ENCODE measurements at places on chromosomes 6 and 20. TPM values are rescaled to one million over a fixed set of nuclear protein-coding genes. Genes with fewer than 3 reads are reported as not detected.

Gene NKAPL
- not detected for total RNA-seq

Gene MTRF1L
- total RNA-seq, result 8.0 TPM

Gene TFAP2A
- total RNA-seq, result 37.0 TPM

Gene ANKEF1
- total RNA-seq, result 11.1 TPM

Gene NRN1
- total RNA-seq, result not detected

Gene ZBTB9
- 7.9 TPM for total RNA-seq

Gene MAP7
- 27.5 TPM for total RNA-seq

Gene KIAA1755
- total RNA-seq, result 0.30 TPM

Gene CALHM4
- total RNA-seq, result not detected

DNA sequence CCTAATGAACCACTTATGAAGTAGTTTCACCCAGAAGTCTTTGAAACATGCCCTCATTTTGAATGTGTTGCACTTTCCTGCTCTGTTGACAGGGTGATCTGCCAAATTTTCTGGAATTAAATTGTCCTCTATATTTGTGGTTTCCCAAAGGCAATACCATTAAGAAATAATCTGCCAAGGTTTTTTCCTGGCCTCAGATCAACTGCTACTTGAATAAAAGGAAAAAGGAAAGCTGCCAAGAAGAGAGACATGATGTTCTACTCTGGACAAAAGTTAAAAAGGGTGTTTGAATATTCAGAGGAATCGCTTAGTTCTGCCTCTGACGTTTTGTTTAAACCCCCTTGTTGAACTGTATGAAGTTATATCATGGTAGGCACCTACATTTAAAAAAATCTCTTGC, 37.4 kb upstream of the ARMH2 start:
- no peak overlapping the region for H3K27ac ChIP-seq
- H3K4me3 ChIP-seq, result no peak overlapping the region
- DNase-seq, result no peak
- H3K4me1 ChIP-seq, result no peaks in the 10 kb centered on the region
- no peaks in the 10 kb centered on the region for H3K27me3 ChIP-seq
- no peaks in the 10 kb centered on the region for H3K36me3 ChIP-seq

DNA sequence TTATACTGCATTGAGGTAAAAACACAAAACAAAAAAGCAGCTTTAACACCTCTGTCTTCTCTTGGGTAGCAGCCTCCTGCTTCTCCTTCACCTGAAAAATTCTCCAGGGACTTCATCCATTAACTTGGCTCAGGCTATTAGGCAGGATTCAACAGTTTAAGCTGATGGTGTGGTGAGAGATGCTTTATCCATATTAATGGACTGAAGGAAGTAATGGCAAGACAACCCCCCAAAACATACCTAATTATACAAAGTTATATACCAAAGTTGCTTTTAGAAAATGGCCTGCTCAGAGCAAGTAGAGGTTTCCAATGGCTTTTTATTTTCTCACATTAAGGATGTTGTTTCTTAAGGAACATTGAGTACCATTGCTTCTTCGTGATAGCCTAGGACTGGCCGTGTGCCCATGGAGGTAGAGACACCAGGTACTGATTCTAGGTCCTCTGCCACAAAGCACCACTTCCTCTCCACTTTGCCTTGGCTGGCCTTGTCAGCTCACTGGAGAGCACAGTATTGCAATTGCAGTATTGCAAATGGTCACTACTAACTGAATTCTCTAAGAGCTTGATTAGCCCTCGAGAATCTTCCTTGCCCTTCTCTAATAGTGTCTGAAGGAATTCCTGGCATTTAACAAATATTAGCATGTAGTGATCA, 7.3 kb downstream of the EDN1 start:
- H3K4me1 ChIP-seq, result peaks cover 16% of the 10 kb centered on the region
- H3K27me3 ChIP-seq, result no peaks in the 10 kb centered on the region
- H3K27ac ChIP-seq, result no peak overlapping the region
- H3K4me3 ChIP-seq, result no peak overlapping the region
- no peak for DNase-seq

DNA sequence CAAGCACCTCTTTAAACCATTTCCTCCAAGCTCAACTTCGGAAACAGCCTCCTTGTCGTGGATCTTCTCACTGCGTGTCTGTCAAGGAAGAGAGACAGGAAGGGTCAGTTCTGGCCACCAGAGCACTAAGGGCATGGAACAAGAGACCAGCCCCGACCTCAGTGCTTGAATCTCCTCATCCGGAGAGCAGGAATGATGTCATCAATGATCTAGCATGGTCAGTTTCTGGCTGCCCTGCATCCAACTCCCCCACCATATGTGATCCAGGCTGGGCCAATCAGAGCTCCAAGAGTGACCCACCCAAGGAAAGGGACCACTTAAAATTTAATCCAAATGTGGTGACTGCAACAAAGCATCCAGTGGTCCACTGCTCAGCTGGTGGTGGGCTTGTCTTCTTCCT, 23.3 kb upstream of the DSN1 start:
- H3K27ac ChIP-seq, result no peak overlapping the region
- no peaks in the 10 kb centered on the region for H3K4me1 ChIP-seq
- no peaks in the 10 kb centered on the region for H3K36me3 ChIP-seq
- DNase-seq, result no peak

- H3K36me3 ChIP-seq, result no peaks in the 10 kb centered on the region
- H3K4me1 ChIP-seq, result no peaks in the 10 kb centered on the region
- no peak overlapping the region for H3K4me3 ChIP-seq
- no peak overlapping the region for H3K27ac ChIP-seq
These were observed 90.5 kb upstream of the HEY2 start for GRCh38 chr6:125658759-125659431.

- H3K4me3 ChIP-seq, result no peak overlapping the region
- peaks cover 73% of the 10 kb centered on the region for H3K4me1 ChIP-seq
- H3K36me3 ChIP-seq, result peaks cover 64% of the 10 kb centered on the region
- DNase-seq, result peak; percentile 5
- H3K27ac ChIP-seq, result peak overlapping the region; percentile 92
- H3K27me3 ChIP-seq, result no peaks in the 10 kb centered on the region
These were observed 31.2 kb downstream of the TGM2 start for GRCh38 chr20:38133680-38134426.

GRCh38 chr6:142236691-142237090, 65.1 kb upstream of the ADGRG6 start:
- H3K4me3 ChIP-seq, result no peak overlapping the region
- DNase-seq, result no peak
- H3K27me3 ChIP-seq, result no peaks in the 10 kb centered on the region
- no peak overlapping the region for H3K27ac ChIP-seq
- no peaks in the 10 kb centered on the region for H3K36me3 ChIP-seq

- H3K27me3 ChIP-seq, result no peaks in the 10 kb centered on the region
- no peak overlapping the region for H3K4me3 ChIP-seq
- no peaks in the 10 kb centered on the region for H3K4me1 ChIP-seq
These were observed 98.1 kb downstream of the RALGAPA2 start for GRCh38 chr20:20614391-20614790.

DNA sequence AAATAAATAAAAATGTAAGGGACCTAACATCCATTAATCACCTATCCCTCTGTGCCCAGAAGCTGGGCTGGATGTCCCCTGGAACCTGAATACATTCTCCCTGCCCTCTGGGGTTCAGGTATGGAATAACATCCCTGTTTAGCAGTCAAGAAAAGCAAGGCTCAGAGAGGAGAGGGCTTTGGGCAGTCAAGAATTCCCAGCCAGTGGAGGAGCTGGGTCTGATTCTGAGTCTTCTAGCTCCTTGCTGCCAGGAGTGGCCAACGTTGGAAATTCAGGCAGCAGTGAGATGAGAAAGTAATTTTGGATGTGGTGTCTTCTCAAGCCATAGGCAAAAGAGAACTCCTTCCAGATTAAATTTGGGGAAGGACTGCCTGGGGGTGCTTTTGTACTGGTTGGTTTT, 42.6 kb upstream of the ZNFX1 start:
- H3K27ac ChIP-seq, result no peak overlapping the region
- H3K36me3 ChIP-seq, result no peaks in the 10 kb centered on the region
- H3K27me3 ChIP-seq, result peaks cover 5% of the 10 kb centered on the region
- no peak overlapping the region for H3K4me3 ChIP-seq
- no peaks in the 10 kb centered on the region for H3K4me1 ChIP-seq

GRCh38 chr6:11362564-11362963, 130.1 kb upstream of the NEDD9 start:
- peaks cover 15% of the 10 kb centered on the region for H3K4me1 ChIP-seq
- DNase-seq, result no peak
- no peaks in the 10 kb centered on the region for H3K36me3 ChIP-seq
- H3K4me3 ChIP-seq, result no peak overlapping the region

DNA sequence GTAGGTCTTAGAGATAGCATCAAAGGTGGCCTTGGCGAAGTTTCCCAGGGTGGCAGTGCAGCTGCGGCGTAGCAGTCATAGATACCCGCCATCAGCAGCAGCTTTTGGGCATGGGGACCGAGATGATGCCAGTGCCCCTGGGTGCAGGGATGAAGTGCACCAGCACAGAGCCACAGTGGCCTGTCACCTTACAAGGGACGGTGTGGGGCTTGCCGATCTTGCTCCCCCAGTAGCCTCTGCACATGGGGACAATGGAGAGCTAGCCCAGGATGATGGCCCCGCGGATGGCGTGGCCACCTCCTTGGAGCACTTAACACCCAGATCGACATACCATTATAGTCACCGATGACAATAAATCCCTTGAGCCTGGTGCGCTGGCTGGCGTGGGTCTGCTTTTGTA, 195.5 kb downstream of the ZMYND8 start:
- H3K4me1 ChIP-seq, result no peaks in the 10 kb centered on the region
- no peaks in the 10 kb centered on the region for H3K36me3 ChIP-seq
- H3K4me3 ChIP-seq, result no peak overlapping the region

DNA sequence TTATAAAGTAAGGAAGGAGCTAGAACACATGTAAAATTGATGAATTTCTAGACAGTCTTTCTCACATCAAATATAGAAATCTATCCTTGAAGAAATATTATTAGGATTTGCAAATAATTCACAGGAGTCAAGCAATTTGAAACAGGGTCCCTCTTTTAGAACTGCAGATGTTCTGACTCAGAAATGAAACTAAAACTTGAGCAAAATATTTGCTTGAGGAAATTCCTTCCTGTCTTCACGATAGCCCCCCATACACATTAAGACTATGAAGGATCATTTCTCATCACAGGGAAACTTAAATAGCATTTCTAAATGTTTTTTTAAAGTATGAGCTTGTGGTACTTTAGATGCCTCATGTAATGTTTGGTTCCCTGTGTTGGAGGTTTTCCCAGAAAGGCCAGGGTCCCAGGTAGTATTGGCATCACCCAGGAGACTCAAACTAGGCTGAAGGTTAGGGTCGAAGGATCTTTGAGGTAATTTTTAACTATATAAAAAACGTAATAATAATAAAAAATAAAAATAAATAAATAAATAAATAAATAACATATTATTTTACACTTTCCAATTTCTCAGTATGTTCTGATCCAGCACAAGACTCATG, 144.0 kb upstream of the TBX18 start:
- no peaks in the 10 kb centered on the region for H3K27me3 ChIP-seq
- H3K4me1 ChIP-seq, result no peaks in the 10 kb centered on the region
- no peak overlapping the region for H3K27ac ChIP-seq
- no peak for DNase-seq

DNA sequence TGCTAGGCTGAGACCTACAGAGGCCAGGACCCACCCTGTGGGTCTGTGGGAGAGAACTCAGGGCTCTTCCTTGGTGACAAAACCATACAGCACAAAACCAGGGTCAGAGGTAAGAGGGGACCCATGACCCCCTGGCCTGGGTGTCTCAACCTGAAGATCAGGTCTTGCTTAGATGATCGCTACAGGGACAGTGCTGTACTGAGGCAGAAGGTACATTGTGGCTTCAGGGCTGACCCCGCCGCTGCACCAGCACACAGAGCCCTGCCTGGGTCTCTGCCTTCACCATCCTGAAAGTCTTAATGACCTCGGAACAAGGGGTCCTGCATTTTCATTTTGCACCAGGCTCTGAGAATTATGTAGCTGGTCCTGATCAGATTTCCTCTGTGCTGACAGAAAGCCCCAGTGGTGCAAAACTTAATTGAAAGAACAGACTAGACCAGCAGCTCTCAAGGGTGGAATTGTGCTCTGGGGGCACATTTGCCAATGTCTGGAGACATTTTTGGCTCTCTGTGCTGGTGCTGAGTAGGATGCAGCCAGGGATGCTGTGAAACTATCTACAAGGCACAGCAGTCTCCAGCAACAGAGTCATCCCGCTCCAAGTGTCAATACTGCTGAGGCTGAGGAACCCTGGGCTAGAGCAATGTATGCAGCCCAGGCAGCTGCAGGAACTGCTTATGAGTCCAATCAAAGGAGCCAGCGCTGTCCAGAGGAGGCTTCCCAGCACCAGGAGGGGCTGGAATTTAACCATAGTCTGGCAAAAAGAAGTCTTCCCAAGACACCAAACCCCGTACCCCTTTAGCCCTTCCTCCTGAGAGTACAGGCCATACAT, 254.9 kb downstream of the ERMARD start:
- no peaks in the 10 kb centered on the region for H3K4me1 ChIP-seq
- H3K27ac ChIP-seq, result no peak overlapping the region
- peaks cover 55% of the 10 kb centered on the region for H3K27me3 ChIP-seq
- no peaks in the 10 kb centered on the region for H3K36me3 ChIP-seq

DNA sequence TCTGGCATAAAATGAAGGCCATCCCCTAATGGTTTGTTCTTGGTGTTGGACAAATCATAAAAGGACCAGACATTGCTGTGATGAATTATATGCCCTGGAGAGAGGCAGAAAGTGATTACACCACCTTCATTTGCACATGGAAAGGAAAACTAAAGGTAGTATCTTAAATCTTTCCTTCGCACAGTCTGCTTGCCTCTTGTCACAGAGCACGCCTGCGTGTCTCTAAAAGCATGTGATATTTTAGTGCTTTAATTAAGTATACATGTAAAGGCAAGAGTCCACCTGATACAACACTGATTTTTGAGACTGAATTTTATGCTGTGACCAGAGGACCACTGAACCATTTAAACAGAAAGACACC, 28.8 kb upstream of the PLAGL1 start:
- H3K27ac ChIP-seq, result no peak overlapping the region
- no peak overlapping the region for H3K4me3 ChIP-seq
- DNase-seq, result no peak

DNA sequence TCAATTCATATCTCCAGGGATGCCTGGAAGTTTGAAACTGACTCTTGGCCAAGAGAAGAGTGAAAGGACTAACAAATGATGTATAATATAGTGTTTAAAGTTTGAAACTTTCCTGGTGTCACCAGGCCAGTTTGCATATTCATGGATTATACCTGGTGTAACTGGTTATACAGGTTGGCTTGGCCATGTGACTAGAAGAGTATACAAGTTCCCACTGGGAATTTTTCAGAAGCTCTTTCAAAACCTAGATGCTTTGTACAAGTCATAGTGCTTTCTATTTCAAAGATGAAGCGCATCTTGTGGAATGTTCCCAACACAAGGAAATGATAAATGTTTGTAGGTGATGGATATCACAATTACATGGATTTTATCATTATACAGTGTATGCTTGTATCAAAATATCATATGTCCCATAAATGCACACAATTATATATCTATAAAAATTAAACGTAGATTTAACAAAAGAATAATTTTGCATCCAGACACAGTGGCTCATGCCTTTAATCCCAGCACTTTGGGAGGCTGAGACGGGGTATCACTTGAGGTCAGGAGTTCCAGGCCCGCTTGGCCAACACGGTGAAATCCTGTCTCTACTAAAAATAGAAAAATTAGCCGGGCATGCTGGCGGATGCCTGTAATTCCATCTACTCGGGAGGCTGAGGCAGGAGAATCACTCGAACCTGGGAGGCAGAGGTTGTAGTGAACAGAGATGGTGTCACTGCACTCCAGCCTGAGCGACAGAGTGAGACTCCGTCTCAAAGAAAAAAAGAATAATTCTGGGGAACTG, 1420.2 kb downstream of the GRIK2 start:
- no peak overlapping the region for H3K4me3 ChIP-seq
- H3K36me3 ChIP-seq, result no peaks in the 10 kb centered on the region
- no peaks in the 10 kb centered on the region for H3K4me1 ChIP-seq
- H3K27ac ChIP-seq, result no peak overlapping the region
- H3K27me3 ChIP-seq, result no peaks in the 10 kb centered on the region
- DNase-seq, result peak; percentile 50

GRCh38 chr6:127886603-127887002, 14.3 kb downstream of the THEMIS start:
- no peak overlapping the region for H3K4me3 ChIP-seq
- no peaks in the 10 kb centered on the region for H3K4me1 ChIP-seq
- no peak for DNase-seq
- H3K27me3 ChIP-seq, result no peaks in the 10 kb centered on the region

Measured in PC-9 (cell line).